Right renal pelvis (tissue), 4 donors: ENCODE measurements at places on chromosomes 16 and 17.

DNA sequence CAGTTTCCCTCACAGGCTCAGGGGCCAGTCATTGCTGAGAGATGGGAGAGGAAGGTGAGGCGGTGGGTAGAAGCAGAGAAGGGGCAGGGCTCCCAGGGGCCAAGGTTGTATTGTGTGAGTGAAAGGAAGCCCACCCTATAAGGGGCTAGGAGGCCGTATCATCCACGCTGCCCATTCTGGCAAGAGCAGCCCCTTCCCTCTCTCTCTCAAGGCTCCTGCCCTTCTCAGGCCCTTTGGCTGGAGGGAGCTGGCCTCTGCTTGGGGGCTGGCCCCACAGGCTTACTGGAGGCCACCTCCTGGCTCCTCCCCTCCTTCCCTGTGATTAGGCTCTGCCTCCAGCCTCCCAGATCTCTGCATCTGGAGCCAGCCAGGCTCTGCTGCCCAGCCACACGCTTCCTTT is 7.6 kb downstream of the TBKBP1 start:
- no peak for DNase-seq

DNA sequence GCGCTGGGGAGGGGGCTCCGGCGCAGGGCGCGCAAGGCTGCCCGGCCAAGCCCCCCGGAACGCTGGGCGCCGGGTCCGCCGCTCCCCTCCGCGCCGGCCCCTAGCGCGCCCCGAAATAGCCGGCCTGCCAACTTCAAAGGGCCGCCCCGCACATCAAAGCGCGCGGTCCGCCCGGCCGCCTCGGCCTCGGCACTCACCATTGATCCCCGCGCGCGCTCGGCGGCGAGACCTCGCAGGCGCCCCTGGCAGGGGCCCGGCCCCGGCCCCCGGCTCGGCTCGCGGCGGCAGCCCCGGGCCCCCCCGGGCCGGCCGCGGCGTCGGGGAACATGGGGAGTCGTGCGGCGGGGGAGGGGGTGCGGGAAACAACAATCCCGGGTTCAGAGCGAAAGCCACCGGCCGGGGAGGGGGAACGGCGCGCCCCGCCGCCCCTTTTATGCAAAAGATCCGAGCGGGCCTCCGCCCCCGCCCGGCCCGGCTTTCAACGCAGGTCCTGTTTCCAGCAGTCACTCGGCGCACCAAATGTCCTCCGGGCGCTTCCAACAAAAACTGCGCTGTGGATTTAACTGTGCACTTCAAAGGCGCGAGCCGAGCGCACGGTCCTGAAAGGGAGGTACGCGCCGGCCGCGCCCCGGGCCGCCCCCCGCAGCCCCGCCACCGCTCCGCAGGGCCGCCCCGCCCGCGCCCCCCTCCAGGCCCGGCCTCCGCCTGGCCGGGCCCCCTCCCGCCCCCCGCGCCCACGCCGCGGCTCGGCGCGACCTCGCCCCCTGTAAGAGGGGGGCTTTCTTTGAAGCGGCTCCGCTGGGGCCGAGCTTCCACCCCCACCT is 608 bp downstream of the AXIN2 start:
- peak; percentile 90 for DNase-seq

DNA sequence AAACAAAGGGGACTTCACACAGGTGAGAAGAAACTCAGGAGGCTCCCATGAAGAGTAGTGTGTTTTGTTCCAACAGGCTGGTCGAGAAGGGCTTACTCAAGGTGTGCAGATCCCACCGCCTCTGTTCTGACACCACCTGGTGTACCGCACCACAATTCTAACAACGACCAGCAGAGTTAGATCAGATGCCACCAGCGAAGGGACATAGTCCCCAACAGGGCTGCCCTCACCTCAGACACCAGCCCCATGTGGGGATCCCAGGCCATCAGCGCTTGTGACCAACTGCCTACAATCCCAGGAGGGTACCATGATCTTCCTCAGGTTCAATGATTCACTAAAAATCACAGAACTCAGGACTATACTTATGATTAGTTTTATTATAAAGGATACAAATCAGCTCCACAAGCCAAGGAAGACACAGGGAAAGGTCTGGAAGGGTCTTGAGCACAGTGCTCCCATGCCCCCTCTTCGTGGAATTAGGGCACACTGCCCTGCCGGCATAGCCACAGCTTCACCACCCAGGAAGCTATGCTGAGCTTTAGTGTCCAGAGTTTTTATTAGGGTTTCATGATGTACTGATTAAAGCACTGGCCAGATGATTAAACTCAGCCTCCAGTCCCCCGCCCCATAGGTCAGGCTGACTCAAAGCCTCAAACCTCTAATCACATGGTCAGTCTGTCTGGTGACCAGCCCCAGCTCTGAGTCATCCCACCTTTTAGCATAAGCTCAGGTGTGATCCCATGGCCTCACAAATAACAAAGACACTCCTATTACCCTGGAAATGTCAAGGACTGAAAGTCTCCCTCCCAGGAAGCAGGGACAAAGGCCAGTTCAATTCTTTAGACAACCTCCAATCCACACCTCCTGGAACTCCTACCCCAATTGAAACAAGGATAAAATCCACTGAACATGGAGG is 26.0 kb downstream of the TRIM25 start:
- no peak for DNase-seq

GRCh38 chr17:81717766-81718089 is 5.6 kb downstream of the SLC25A10 start:
- DNase-seq, result no peak
